ENCODE measurements at places on chromosomes 6 and 20.

DNA sequence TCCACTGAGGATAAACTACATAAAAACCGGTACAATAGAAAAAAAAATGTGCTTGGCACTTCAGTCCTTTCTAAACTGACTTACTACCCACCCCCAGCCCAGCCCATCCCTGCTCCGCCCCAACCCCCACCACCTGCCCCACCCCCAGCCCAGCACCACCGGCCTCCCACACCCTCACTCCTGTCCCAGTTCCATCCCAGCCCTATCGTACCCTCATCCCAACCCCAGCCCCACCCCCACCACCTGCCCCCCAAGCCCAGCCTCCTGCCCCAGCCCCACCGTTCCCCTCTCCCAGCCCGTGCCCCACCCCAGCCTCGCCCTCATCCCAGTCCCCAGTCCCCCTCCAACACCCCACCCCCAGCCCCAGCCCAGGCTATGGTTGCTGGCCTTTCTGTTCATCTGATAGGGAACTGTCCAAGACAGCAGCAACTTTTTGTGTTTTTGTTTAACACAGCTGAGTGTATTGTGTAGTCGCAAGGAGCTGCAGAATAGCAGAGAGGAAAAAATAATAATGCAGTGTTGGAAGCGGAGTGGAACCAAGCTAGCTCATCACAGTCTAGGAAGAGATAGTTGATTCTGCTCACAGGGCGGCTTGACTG, 61.9 kb downstream of the SASH1 start:
- DNase-seq, result no peak

DNA sequence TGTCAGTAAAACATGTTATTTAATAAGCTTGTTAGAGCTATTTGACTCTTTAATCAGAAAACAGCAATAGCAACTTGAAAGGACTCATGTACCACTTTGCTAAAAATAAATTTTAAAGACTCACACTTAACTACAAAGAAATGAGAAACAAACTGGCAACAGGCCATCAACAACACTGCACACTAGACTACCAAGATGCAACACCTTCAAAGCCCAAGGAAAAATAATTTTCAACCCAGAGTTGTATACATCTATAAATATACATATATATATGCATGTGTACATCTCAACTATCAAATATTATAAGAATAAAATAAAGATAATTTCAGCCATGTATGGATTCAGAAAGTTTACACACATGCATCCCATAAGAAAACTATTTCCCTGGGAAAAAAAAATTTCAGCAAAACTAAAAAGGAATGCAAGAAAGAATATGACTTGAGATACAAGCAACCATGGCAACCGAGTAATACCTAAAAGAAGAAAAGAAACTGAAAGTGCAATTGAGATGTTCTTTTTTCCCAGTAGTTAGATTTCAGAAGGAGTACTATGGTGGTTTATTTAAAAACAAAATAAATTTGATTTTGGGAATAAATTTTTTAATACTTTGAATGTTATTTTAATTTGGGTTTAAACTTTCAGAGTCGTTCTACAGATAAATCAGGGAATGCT, 303.8 kb downstream of the UBE3D start:
- DNase-seq, result peak; percentile 8

DNA sequence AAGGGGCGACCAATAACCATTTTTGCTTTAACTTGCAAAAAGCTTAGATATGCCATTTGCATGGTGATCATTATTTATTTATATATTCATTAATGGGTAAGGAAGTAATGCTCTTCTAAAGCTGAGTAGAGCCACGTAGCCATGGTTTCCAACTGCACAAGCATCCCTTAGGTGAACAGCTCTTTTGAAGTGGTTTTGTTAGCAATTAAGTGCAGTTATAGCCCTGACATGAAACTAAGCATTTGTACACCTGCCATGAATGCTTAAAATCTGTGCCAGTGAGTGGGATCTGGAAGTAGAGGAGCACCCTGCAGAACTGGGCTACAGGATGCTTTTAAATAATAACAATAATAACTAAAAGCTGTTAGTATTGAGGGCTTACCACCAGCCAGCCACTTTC, 19.1 kb downstream of the TRAF3IP2 start:
- DNase-seq, result no peak

DNA sequence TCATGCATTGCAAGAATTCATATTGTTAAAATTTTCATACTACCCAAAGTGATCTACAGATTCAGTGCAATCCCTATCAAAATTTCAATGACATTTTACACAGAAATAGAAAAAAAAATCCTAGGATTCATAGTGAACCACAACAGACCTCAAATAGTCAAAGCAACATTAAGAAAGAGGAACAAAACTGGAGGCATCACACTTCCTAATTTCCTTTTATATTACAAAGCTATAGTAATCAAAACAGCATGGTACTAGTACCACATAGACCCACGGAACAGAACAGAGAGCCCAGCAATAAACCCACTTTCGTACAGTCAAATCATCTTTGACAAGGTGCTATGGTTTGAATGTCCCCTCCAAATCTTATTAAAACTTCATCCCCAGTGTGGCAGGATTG, 39.7 kb downstream of the NTSR1 start:
- no peak for DNase-seq

DNA sequence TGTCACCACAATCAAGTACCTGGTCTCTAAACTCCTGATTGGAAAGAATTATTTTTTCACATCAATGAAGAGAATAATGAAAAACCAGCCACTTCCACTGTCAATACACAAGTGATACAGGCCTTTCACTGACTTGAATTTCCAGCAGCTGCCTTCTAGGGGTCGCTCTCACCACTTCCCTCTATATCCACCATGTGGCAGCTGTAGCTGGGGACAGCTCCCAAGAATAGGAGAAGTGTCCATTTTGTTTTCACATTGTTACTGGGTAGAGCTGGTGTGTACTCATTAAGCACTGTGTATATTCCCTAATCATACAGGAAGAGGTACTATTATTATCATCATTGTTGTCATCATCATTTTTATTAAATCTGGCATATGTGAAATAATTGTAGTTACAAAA, 438.4 kb upstream of the SPTLC3 start:
- DNase-seq, result no peak

DNA sequence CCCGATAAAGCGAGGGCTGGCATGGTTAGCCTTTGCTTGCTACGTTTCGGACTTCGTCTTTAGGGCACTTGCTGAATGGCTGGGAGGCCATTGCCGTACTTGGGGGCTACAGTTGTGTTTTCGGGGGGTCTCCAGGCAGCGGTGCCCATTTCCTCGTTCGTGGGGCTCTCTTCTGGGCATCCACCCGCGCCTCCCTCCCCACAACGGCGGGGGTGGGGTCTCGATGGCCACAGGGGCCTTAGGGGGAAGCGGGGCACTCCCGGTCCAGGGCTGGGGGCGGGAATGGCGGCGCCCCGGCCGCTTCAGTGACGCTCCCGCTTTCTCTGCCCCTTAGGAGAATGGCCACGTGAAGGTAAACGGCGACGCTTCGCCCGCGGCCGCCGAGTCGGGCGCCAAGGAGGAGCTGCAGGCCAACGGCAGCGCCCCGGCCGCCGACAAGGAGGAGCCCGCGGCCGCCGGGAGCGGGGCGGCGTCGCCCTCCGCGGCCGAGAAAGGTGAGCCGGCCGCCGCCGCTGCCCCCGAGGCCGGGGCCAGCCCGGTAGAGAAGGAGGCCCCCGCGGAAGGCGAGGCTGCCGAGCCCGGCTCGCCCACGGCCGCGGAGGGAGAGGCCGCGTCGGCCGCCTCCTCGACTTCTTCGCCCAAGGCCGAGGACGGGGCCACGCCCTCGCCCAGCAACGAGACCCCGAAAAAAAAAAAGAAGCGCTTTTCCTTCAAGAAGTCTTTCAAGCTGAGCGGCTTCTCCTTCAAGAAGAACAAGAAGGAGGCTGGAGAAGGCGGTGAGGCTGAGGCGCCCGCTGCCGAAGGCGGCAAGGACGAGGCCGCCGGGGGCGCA, 2.4 kb downstream of the MARCKS start:
- DNase-seq, result no peak

DNA sequence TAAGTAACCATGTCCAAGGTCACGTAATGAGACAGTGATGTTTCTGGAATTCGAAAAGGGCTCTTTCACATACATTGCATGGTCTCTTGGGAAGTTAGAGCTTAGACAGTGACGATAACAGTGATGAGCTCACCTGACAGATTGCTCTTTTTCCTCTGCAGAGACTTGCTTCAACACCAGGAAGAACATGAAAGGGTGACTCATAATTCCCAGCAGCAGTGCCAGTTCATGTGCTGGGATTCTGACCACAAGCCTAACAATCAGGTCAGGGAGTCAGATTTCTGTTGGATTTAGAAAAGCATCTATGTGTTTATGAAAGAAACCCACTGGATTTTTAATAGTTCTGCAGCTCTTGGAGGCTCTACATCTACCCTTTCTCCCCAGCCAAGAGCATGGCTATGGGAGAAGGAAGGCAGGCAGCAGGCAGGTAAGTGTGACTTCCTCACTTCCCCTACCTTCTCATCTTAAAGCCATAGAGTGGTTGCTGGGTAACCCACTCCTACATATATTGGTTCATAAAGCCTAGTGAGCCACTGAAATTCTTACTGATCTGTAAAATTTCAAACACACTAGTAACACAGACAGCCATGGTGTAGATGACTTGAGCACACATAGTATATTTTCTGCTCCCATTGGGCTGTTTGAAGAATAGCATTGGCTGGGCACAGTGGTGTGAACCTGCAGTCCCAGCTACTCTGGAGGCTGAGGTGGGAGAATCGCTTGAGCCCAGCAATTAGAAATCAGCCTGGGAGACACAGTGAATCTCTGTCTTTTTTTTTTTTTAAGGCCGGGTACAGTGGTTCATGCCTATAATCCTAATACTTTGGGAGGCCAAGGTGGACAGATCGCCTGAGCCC, 44.4 kb upstream of the LOC128125822 start:
- no peak for DNase-seq

DNA sequence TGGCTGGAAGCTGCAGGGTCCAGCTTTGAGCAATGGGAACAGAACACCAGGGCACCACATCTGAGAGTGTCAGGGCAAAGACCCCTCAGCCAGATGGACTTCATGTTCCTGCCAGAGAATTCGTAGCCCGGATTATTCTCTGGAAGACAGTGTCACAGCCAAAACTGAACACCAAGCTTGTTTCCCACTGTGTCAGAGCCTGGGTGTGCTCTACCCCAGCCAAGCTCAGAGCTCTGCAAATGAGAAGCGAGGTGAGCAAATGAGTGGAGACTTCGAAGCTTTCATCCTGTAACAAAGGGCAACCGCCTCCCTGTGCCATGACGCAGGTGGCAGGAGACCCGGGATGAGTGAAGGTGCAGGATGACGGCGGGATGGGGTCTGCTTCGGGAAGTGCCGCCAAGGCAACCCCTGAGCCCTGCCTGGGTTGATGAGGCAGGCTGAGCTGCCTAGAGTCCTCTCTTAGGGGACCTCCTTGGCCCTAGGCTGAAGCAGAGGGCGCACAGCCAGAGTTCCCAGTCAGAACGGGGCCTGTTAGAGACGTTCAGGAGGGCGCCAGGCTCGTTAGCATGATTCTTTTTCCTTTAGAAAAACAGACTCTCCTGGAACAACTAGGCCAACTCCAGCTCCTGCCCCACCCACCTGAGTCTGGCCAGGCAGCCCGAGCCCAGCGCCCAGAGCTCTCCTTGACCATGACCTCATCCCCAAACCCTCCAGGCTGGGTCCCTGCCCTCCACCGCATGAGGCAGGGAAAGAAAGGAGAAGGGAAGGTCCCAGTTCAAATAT, 187.7 kb downstream of the SOD2 start:
- no peak for DNase-seq

DNA sequence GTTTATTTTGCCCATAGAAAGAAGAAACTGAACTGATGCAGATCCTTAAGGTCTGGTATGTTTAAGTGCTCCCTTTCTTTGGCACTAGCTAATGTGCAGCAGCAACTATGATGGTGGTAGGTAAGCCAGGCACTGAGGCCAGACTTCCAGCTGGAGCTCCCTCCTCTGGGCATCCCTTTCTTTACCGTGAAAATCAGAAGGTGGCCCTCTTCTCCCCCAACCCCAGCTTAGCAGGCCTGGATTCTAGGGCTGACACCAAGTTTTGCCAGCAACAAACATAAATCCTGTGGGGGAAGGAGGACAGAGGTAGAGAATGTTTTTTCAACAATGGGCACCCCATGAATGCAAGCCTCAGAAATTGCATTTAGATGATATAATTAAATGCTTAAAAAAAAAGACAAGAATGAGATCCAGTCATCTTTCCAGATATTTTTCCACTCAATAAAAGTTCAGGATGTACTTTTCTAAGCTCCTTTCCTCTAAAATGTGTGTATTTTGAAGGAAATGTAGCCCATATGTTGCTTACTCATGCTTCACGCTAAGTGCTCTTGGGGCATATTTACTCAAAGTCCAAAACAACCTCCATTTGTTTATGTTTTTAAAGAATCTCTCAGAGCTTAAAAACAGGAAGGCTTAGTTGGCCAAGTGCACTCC, 123.9 kb upstream of the NXT1 start:
- no peak for DNase-seq

DNA sequence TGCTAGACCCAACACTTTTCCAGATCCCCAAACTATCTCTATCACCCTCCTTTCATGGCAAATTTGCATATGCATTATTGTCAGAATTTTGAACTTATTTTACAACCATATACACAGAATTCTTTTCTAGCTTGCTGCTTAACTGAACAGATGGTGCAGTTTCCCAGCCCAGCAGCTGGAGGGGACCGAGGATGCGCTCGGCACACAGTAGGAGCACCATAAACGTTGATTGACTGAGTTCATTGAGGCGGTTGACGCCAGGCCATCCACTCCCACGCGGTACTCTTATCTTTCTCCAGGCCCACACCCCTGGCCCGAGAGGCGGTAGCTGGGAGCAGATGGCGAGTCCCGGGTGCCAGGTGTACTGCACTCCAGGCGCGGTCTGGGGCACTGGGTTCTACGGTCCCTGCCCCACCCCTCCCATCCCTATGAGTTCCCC, 6.8 kb upstream of the SOX4 start:
- no peak for DNase-seq

DNA sequence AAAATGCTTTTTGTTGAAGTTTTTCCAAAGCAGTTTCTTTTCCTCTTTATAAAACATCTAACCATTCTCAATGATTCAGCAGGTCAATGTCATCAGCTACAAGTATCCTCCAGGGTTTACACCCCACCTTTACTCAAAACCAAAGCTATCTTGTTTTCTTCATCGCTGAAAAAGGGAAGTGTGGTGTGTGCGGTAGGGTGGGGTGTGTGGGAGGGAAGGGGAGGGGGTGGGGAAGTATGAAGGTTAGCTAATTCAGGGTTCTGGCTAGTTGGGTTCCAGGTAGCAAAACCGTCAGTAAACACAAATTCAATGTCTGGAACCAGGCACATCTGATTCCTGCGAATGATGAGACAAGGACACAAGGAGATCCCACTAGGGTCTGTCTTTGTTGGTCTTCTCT, 189.6 kb downstream of the GJA10 start:
- peak; percentile 29 for DNase-seq

DNA sequence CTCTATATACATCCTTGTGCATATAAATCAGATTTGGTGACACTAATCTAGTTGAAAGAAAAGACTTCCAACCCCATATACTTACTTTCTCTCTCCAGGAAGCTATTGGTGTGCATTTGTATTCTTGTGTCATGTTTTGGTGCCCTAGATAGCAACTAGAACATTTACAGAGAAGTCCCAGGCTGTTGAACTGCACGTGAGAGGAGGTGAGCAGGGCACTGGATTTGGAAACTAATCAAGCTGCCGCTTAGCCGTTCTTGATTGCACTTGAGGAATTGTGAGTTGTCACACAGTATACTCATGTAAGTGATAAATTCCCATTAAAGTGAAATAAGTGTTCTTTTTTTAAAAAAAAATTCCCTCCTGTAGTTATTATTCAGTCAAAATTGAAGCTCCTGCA, 7.6 kb downstream of the WRNIP1 start:
- no peak for DNase-seq

GRCh38 chr20:11445891-11446290, 471.8 kb upstream of the BTBD3 start:
- DNase-seq, result no peak

GRCh38 chr6:116561377-116562018, 7.9 kb downstream of the CALHM4 start:
- peak; percentile 55 for DNase-seq

All from GM10248 (cell line).